ENCODE measurements at places on chromosomes 13 and 19. TPM values are rescaled to one million over a fixed set of nuclear protein-coding genes. Genes with fewer than 3 reads are reported as not detected.

GRCh38 chr19:38564981-38565690 is 52.6 kb downstream of the MAP4K1 start:
- DNase-seq, result no peak
- H3K4me1 ChIP-seq, result peaks cover 3% of the 10 kb centered on the region
- no peaks in the 10 kb centered on the region for H3K27me3 ChIP-seq
- no peak overlapping the region for H3K27ac ChIP-seq

GRCh38 chr19:21749090-21749489 is 18.3 kb downstream of the ZNF100 start:
- H3K4me3 ChIP-seq, result no peak overlapping the region
- no peak overlapping the region for H3K27ac ChIP-seq
- no peak for DNase-seq

GRCh38 chr19:15240515-15240914 is 8.3 kb upstream of the EPHX3 start:
- no peak for DNase-seq
- no peak overlapping the region for H3K27ac ChIP-seq
- no peaks in the 10 kb centered on the region for H3K27me3 ChIP-seq
- H3K4me3 ChIP-seq, result no peak overlapping the region
- no peaks in the 10 kb centered on the region for H3K36me3 ChIP-seq

- no peaks in the 10 kb centered on the region for H3K27me3 ChIP-seq
- no peak for DNase-seq
- H3K4me1 ChIP-seq, result no peaks in the 10 kb centered on the region
- no peak overlapping the region for H3K4me3 ChIP-seq
- H3K36me3 ChIP-seq, result no peaks in the 10 kb centered on the region
Measured at GRCh38 chr13:60152904-60153303, 10.8 kb downstream of the DIAPH3 start.

- H3K27me3 ChIP-seq, result no peaks in the 10 kb centered on the region
- peak; percentile 92 for DNase-seq
- peaks cover 1% of the 10 kb centered on the region for H3K4me1 ChIP-seq
- no peaks in the 10 kb centered on the region for H3K36me3 ChIP-seq
Measured at GRCh38 chr19:12983542-12984142, 11.6 kb upstream of the NFIX start.

- no peaks in the 10 kb centered on the region for H3K4me1 ChIP-seq
- no peak overlapping the region for H3K27ac ChIP-seq
- H3K36me3 ChIP-seq, result no peaks in the 10 kb centered on the region
- H3K27me3 ChIP-seq, result no peaks in the 10 kb centered on the region
Measured at GRCh38 chr19:15828121-15828610, 12.7 kb upstream of the OR10H1 start.

DNA sequence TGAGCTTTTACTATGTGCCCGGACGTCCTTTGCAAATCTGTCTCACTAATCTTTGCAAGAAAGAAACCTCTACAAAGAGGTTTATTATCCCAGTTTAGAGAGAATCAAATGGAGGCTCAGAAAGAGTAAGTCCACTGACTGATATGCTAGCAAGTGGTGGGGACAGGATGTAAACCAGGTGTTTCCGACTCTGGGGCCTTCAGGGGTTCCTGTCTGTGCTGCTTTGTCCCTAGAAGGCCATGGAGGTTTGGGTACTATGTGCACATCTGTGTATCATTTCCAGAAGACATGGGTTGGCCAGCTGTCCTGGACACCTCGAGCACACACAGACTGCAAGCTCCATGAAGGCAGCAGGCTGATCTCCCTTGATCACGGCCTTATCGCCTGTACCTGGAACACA is 1.2 kb upstream of the KPTN start:
- no peaks in the 10 kb centered on the region for H3K27me3 ChIP-seq
- peaks cover 3% of the 10 kb centered on the region for H3K4me1 ChIP-seq
- H3K4me3 ChIP-seq, result no peak overlapping the region
- no peaks in the 10 kb centered on the region for H3K36me3 ChIP-seq
- H3K27ac ChIP-seq, result peak overlapping the region; percentile 3

DNA sequence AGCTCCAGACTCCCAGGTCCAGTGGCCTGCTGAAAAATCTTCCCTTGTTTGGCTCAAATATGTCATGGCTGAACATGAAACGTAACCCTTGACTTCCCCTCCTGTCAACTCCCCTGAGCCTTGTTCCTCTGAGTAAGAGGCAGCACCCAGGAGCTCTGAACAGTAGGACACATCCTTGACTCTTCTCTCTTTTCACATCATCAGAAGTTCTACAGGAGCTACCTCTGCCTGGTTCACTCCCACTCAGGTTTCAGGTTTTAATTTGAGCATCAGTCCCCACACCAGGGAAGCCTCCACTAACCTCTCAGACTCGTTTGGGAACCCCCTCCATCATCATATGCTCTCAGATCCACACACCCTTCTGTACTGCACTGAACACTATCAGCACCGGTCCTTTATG is 30.3 kb downstream of the ZNF823 start:
- no peaks in the 10 kb centered on the region for H3K27me3 ChIP-seq
- DNase-seq, result no peak
- H3K27ac ChIP-seq, result no peak overlapping the region
- no peaks in the 10 kb centered on the region for H3K36me3 ChIP-seq
- no peaks in the 10 kb centered on the region for H3K4me1 ChIP-seq
- H3K4me3 ChIP-seq, result no peak overlapping the region

GRCh38 chr19:23116802-23117571 is at the start of gene ZNF730:
TSS of gene ZNF730 (plus strand) at chr19:23117025. CDS start at chr19:23117174, 149 bp downstream.
- H3K4me1 ChIP-seq, result peaks cover 1% of the 10 kb centered on the region
- no peaks in the 10 kb centered on the region for H3K27me3 ChIP-seq
- DNase-seq, result peak; percentile 71
- H3K4me3 ChIP-seq, result peak within 1 kb of the TSS; percentile 41
- no peaks in the 10 kb centered on the region for H3K36me3 ChIP-seq

PRR22 gene
- 0.24 TPM for total RNA-seq

ZSCAN22 gene
- total RNA-seq, result 2.6 TPM

CFAP97D2 gene
- total RNA-seq, result not detected

GPR18 gene
- not detected for total RNA-seq

TFDP1 gene
- 17.9 TPM for total RNA-seq

POLR1G gene
- 4.7 TPM for total RNA-seq
